ENCODE measurements at places on chromosomes 16 and 17.

GRCh38 chr17:7132511-7133094 lies 18.0 kb upstream of the ASGR2 start:
- DNase-seq = peak; percentile 19

DNA sequence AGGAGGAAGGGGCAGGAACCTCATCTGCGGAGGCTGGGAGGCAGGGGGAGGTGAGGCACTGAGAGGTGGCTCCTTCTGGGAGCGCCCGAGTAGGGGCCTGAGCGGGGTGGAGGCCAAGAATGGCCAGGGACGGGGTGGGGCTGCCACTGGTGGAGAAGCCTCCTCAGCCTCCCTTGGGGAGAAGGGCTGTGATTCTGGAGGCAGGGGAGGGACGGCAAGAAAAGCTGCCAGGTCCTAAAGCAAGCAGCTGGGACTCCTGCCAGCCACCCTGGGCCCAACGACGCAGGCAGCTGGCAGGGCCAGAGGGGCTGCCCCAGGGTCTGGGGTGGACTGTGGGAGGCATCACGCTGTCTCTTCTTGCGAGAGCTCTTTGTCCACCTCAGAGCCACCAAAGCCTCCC lies 12.7 kb upstream of the MLKL start:
- DNase-seq = no peak

- no peak for DNase-seq
These were observed 23.7 kb downstream of the JUP start for GRCh38 chr17:41762841-41763240.

GRCh38 chr17:56599088-56599487 lies 5.6 kb downstream of the NOG start:
- DNase-seq = no peak

GRCh38 chr16:22001591-22001990 lies 675 bp upstream of the PDZD9 start:
- no peak for DNase-seq

DNA sequence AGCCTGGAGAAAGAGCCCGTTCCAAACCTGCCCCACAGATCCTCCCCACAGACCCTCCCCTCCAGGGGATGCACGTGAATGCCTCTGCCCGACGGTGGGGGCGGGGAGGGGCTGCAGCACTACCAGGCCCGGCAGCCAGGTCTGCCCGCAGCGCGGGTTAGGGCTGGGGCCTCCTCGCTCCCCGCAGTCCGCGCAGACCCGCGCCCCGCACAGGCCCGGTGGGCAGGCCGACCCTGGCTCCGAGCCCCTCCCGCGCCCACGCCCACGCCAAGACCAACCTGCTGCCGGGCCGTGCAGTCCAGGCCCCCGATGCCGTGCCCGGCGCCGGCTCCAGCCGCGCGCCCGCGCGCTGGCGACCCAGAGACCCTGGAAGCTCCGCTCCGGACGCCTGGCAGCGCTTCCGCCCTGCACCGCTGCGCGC lies at the start of gene RPUSD1:
RPUSD1 (minus strand) TSS at position 404 of the 421 bp plus-strand sequence. CDS start 644 bp downstream, outside the sequence.
- DNase-seq = no peak

DNA sequence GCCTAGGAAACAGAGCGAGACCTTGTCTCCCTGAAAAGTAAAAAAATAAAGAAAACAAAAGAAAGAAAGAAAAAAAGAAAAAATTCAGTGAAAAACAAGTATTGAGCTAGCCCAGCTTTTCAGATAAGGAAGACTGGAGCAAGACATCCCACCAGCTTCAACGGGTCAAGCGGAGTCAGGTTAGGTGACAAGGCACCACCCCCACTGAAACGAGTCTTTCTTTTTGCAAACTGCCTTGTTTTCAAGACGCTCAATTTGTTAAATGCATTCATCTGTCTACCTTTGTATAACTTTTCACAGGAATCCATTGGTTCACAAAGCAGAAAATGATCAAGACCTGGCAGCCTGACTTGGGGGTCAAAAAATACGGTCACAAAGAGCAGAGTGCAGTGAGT lies 10.7 kb upstream of the AXIN2 start:
- DNase-seq = no peak

- DNase-seq = no peak
These were observed 1265.3 kb downstream of the CDH11 start for GRCh38 chr16:63856537-63856936.

DNA sequence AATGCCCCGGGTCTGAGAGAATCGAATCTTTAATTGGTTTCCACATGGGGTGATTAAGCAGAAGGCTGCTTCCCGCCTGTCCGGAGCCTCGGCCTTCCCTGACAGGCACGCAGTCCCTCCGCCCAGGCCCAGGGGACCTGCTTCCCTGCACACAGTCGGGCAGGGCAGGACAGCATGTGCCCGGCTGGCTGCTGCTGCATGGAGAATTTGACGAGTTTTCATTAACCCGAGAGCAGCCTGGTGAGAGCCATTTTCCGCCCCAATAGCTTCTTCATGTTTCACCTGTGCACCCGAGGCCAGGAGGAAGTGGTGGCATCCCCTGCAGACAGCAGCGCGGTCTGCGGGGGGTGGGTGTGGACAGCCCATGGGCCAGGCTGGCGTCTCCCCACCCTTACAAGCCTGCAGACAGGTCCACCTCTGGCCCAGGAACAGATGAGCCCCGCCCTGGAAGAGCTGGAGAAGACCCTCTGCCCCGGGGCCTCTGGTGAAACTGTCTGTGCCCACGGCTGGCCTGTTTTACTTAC lies 67.0 kb downstream of the KLHDC4 start:
- no peak for DNase-seq

DNA sequence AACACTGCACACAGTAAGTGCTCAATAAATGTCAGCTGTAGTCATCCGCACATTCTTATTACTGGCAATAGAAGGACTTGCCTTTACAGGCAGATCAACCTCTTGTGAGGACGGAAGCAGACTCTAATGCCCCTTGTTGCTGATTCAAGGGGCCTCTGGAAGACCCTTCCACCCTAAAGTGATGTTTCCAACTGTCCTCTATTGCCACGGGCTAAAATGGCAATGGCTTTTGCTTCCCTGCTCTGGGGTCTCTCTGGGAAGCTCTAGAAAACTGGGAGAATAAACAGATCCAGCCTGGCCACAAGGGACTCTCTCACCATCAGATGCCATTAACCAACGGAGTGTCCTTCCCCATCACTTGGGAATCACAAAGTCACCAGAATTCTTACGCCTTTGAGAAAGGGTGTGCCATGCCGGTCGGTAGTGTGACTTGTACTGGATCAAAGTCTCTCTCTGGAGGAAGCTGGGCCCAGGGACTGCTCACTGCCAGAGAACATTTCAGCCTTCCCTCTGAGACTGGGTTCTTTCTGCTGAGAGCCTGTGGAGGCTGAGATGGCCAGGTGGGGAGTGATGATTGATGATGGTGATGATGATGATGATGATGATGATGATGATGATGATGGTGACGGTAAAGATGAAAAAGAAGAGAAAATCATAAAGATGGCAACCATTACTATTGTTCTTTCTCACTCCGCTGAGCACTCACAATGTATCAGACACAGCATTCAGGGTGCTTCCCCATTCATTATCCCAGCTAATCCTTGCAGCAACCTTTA lies 146.8 kb downstream of the CYLD start:
- no peak for DNase-seq

DNA sequence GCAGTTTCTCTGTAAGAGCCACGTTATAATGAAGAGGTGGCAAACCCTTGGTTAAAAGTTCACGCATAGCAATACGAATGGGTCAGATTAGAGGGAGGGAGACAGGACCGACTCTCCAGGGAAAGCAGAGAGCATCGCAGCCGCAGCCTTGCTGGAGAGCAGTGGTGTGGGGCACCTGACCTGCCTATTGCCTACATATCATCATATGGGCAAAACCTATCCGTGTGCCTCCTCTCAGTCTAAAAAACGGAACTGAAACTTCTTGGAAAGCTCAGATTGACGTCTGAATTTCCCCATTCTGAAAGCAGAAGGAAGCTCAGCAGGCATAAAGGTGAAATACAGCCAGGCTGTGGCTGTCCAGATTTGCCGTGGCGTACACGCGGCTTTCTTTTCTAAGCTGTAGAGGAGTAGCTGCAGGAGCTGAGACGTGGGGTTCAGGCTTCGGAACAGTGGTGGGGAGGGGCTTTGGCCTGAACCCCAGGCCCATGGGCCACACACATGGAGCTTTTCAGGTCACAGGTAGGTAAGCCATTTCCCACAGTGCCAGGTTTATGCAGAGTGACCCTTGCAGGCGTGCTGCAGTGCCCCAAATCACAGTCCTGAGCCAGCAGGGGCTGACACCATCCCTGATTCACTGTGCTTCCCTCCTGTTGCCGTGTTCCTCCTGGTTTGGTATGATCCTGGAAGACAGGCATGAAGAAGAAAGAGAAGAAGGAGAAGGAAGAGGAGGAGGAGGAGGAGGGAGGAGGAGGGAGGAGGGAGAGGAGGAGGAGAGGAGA lies 41.6 kb upstream of the TNRC6C start:
- no peak for DNase-seq

GRCh38 chr17:79970576-79971068 lies 65.0 kb downstream of the TBC1D16 start:
- DNase-seq = peak; percentile 30

DNA sequence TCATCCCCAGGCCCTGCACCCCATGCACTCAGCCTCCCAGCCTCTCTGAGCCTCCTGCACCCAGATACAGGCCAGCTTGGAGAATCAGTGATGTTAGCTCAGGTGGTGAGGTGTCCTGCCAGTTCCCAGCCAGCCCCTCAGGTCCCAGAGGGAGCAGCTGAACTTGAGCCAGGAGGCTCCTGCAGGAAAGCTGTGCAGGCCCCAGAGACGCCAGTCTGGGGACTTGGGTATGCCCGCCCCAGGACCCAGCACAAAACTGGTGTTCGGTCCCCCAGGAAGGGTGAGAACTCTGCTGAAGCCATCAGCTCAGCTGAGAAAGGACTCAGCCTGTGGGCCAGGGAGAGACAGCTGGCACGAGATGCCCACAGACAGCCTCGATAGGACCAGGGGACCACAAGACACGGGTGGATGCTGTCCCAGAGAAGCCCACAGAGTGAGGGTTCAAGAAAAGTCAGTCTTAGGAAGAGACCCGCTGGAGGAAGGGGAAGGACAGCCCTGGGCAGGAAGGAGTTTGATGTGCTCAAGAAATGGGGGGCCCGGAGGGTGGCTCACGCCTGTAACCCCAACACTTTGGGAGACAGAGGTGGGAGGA lies 11.0 kb downstream of the ENDOV start:
- DNase-seq = no peak

- no peak for DNase-seq
These were observed 11.7 kb upstream of the FAM83G start for GRCh38 chr17:19016297-19016696.

GRCh38 chr16:86019446-86020047 lies 120.6 kb downstream of the IRF8 start:
- no peak for DNase-seq

GRCh38 chr16:84692451-84693214 lies 7.2 kb upstream of the USP10 start:
- no peak for DNase-seq

- DNase-seq = no peak
These were observed 33.3 kb upstream of the DYNLRB2 start for GRCh38 chr16:80507538-80507937.

DNA sequence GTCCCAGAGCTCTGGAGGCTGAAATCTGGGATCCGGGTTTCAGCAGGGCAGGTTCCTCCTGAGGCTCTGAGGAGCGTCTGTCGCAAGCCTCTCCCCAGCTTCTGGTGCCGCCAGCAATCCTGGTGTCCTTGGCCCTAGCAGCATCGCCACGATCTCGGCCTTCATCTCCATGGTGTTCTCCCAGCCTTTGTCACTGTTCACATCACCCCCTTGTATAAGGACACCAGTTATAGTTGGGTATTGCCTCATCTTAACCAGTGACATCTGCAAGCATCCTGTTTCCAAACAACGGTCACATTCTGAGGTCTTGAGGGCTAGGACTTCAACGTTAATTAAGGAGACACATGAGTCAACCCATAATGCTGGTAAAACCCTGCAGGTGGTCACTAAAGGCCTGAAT lies 2.8 kb upstream of the PPP1R27 start:
- DNase-seq = no peak

DNA sequence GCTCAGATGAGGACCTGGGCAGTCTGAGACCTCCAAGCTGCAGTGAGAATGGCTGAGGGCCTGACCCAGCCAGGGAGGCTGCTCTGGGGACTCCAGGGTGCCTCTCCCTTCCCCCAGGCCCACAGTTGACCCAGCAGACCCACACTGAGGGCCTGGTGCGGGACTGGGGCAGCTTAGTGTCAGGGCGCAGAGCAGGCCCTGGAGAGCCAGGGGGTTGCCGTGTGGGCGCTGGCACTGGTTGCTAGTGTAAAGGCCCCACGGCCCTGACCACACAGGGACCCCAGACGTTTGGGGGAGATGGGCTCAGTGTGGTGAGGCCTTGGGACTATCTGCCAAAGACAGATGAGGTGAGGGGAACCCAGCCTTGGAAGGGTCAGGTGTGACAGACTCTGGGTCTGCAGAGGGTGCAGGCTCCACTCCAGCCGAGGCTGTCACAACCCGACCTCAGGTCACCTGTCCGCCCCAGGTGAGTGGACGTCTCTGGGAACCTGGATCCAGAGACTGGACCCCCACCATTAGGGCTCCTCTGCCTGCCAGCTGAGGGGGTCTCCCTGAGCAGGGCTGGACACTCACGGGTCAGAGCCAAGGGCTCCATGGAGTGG lies 50.8 kb upstream of the GNG13 start:
- DNase-seq = no peak

- DNase-seq = no peak
These were observed 438.4 kb downstream of the XYLT1 start for GRCh38 chr16:17032332-17032731.

Data from stimulated activated CD4-positive, alpha-beta T cell treated with anti-CD3 and anti-CD28 coated beads, Interleukin-2, amount 100 ng/mL, for 48 hours (primary cell).